ENCODE measurements at places on chromosomes 2 and 18. TPM values are rescaled to one million over a fixed set of nuclear protein-coding genes. Genes with fewer than 3 reads are reported as not detected.

Gene PLA2R1
- total RNA-seq: 28.7 TPM

- no peak for DNase-seq
These were observed 59.4 kb upstream of the SH3RF3 start for GRCh38 chr2:109069331-109070194.

GRCh38 chr2:128549094-128549493 lies 230.4 kb upstream of the HS6ST1 start:
- no peak for DNase-seq

GRCh38 chr2:134934150-134934549 lies 15.5 kb downstream of the CCNT2 start:
- no peak for DNase-seq

Gene CASP8
- total RNA-seq: 14.6 TPM

GRCh38 chr2:181459621-181460021 lies 2.4 kb downstream of the ITGA4 start:
- DNase-seq: no peak

DNA sequence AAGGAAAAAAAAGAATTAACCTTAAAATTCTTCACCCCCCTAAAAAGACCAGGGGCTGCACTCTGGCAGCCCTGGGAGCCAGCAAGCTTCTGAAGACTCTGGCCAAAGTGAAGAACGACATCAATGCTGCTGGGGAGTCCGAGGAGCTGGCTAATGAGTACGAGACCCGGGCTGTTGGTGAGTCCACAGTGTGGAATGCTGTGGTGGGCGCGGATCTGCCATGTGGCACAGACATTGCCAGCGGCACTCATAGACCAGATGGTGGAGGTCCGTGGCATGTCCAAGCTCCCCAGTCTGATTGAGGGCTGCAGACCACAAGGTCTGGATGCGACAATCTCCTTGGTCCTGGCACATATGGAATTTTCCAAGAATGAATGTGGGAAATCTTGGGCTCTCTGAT lies 47.4 kb downstream of the TRPM8 start:
- DNase-seq: no peak

DNA sequence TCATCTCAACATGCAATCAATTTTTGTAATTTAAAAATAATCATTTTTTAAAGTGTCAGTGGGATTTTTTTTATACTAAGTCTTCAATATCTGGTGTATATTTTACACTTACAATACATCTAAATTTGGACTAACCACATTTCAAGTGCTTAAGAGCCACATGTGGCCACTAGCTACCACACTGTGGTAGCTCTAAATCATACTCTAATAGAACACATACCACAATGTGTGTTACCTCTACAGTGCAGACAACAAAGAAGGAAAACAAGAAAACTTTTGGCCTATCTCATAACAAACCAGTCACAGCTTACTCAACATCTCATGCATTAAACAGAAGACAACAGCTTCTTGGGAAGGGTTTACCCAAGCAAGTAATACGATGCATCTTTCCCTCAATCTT lies 24.5 kb downstream of the PIAS2 start:
- DNase-seq: no peak

DNA sequence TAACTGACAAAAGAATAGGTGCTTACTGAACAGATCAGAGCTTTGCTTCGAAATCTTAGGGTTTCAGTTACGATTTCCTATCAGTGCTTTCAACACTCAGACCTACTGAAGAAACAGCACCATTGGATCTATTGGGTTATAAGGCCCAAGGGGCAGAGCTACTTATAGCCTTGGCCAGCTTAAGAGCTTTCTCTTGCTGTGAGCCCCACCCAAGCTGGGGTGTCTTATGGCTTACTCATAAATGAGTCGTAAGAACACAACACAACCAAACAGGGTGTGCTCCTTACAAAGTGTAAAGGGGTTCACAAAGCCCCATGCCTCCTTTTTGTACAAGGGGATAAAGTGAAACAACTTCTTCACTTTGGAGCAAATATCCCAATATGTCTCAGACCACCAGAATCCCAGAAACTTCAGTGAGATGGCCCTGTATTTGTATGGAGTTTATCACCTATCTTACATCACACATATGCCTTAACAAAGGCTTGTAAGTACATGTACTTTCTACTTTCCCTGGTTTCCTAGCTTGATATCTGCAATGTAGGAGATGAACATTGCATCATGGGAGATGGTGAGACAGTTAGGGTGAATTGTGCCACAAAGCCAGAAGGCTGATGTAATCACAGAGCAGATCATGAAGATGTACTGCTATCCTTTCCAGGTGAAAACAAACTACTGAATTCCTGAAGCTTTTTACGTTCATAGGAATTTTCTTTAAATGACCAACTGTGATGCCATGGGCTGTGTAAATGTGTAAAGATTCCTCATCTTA lies 115.5 kb upstream of the GLI2 start:
- DNase-seq: no peak

DNA sequence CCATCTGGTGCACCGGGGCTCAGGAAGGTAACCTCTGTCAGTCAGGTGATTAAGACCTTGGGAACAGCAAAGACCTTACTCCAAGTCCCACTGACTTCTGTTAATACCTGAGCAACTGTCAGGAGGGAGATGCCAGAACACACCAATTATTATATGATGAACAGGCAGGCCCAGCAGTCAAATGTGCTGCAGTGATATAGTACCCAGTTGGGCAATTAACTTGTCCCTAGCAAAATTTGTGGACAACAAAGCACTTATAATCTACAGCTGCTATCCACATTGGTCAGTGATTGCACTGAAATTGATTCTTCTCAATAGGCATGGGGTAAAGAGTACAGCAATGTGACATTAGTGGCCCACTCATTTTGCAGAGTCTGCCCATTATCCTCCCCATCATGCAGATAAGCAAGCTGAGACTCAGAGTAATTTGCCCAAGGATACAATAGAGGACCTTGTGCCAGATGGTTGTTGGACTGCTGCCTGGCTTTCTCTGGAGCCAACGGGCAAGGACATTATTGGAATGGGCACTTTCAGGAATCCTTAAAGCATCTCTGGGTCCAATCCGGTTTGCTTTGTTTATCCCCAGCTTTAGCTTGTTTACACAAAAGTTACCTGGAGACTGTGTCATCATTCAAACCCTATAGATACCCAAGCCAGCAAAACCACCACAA lies 147.6 kb downstream of the CCBE1 start:
- DNase-seq: no peak

Measured in thoracic aorta (tissue), 2 donors.